ENCODE measurements at places on chromosomes 5 and 9.
A peak's percentile ranks its signal among the peaks of the same experiment; 100 is the strongest.

GRCh38 chr5:150138551-150139265 is 16.9 kb downstream of the PDGFRB start:
- no peak for DNase-seq

GRCh38 chr5:129977810-129978209 is 73.5 kb downstream of the CHSY3 start:
- no peak for DNase-seq

- no peak for DNase-seq
Observed at GRCh38 chr5:123084730-123085605, 4.1 kb upstream of the PRDM6 start.

DNA sequence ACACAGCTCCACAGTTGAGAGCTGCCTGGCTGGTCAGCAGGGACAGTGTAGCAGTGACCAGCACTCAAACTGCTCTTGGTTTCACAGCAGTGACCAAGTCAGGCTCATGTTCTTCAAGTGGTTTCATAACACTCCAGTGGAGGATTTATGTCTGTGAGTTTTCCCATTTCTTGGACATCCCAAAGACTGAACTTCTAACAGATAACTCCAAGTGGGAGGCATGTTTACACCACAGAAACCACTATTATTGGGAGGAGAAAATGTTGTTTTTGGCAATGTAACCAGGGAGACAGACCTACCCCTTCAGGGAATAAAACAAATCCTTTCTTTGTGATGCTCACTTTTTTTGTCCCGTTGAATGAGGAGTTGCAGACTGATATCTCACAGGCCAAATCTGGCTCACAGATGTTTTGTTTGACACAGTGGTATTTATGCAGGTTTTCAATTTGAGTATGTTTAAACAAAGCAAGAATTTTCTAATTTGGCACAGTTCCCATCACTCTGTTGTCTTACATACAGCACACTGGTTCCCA is 141.5 kb downstream of the RMI1 start:
- DNase-seq: no peak

DNA sequence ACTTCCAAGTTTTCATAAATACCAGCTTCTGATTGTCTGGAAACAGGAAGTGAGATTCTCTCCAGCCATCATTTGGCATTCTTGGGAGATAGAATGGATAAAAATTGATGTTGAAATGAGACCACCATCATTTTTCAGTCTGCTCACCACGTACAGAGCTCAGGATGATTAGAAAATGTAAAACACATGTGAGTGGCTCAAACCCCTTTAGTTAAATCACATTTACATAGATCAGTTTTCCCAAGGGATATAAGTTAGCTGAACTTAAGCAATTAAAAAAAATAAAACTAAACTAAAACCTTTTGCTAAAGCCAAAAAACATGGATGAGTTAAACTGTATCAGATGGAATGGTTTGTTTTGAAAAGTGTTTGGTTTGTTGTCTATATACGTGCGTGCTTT is 37.1 kb upstream of the GDNF start:
- peak; percentile 22 for DNase-seq

DNA sequence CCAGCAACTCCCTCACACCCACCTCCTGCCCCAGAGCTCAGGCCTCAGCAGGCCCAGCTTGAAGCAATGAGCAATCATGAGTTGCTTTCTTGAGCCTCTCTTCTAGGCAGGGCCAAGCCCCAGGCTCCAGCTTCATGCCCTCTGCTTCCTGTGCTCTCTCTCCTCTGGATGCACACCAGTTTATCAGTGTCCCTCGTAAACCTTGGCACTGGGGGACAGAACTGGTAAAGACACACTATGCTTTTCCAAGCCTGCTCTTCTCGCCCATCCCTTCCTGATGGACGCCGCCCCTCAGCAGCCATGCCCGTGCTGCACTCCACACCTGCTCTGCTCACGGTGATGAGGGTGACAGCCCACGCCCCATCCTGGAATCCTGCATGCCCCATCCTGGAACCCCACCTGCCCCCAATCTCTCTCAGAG is 49.4 kb upstream of the ORM1 start:
- DNase-seq: no peak

DNA sequence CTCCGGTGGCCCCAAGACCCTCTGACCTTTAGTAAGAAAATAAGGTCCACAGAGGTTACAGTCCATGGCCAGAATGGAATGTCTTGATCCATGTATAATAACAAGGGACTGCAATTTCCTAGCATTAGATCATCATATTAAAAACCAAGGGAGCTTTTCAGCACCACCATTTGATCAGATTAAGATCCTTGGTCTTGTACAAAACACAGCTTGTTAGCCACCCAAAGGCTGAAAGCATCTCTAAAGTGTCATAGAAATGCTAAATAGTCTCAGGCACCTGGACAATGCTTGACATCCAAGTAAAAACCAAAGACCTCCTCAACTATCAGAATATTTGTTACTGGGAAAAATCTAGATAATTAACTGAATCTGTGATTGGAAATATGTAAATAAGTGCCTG is 50.3 kb upstream of the VPS13A start:
- no peak for DNase-seq

- DNase-seq: no peak
Observed at GRCh38 chr5:179008667-179009066, 13.5 kb upstream of the GRM6 start.

DNA sequence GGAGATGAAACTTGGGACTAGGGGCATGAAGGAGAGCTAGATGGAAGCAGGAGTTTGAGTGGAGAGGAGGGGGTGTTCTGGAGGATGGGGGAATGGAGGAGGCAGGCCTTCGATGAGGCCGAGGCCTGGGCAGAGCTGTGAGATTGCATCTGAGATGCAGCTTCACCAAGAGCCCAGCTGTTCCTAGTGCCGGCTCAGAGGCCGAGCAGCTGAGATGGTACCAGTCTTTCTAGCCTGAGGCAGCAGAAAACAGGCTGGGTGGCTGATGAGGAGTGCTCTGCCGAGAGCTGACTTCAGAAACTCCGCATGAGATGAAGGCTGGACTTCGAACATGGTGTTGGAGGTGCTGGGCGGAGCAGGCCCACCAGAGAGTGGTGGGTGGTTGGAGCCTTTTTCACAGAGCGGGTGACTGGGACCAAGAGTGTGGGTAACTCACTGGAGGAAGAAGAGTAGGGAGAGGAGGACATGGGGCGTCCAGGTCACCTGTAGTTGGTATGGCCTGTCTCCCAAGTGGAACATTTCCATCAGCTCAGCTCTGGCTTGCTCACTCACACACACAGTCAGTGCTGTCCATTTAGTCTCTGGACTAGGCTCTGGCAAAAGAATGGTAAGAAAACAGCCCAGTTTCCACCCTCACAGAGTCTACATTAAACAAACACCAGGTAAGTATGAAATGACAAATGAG is 54.7 kb downstream of the TMOD1 start:
- DNase-seq: no peak
